Keratinocyte (primary cell): ENCODE measurements at places on chromosomes 16 and 17.

- no peak for DNase-seq
Observed at GRCh38 chr17:7589204-7589868, 558 bp downstream of the SOX15 start.

- no peak for DNase-seq
Observed at GRCh38 chr17:76272541-76273444, 7.6 kb downstream of the UBALD2 start.

DNA sequence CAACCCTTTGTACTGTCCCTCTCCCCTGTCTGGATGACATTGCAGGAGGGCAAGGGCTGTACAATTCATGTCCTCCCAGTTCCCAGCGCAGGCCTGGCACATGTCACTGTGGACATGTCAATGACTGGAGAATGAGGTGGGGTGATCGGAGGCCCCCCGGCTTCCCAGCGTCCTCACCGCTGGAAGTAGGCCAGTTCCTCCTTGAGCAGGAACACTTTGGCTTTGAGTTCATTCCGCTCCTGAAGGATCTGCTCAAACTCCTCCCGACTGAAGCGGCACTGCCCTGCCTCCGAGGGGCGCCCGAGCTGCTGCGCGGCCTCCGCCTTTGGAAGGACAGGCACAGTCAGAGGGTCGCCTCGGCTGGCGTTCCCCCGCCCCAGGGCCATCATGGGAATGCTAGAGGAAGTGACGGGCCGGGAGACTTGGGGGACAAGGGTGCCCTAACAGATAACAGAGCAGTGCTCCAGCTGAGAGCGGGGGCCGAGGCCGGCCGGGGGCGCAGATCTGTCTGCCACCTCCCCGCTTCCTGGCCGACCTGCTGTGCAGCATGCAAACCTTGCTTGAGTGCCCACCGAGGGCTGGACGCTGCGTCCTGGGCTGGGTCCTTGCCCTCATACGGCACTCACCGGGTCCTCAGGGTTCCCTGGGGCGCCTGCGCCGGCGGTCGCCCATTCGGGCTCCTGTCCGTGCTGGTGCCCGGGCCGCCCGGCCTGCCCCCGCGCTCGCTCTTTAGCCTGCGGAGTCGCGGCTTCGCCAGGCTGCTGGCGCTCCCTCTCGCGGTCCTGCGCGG is 1.3 kb downstream of the RILP start:
- no peak for DNase-seq

GRCh38 chr16:76213860-76214259 is 63.3 kb upstream of the CNTNAP4 start:
- DNase-seq: no peak

DNA sequence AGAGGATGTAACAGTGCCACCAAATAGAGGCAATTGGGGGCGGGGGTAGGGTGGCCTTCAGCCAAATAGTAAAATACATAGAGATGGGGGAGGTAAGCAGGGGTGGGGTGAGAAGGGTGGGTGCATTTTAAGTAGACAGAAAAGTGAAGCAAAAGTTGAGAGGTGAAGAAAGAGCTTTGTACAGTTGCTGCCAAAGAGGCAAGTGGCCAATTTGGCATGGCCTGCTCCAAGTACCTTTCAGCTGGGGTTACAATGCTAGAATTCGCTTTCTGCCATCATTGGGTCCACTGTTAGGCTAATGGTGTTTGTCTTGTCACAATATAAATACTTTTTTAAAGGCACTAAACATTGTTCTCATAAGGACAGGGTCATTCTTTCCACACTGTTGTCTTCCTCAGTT is 5.2 kb upstream of the TMEM97 start:
- DNase-seq: no peak

GRCh38 chr16:74605746-74606520 is 981 bp downstream of the GLG1 start:
- DNase-seq: no peak

GRCh38 chr17:83099570-83100181 is 20.3 kb downstream of the METRNL start:
- DNase-seq: no peak

DNA sequence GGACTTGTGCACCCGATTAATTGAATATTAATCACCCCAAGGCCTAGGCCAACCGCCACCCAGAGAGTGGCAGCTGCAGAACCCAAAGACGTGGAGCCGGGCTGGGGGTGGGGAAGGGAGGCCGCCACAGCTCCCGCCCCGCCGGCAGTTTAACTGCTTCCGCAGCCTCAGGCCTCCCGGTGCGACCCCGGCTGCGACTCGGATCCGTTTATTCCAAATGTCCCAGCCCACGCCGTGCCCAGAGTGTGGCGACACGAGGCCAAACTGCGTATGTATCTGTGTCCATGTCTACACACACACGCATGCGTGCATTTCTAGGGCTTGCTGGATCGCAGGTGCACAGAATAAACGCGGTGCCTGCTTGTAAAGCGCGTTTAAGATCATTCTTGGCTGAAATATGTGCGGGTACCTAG is 802 bp upstream of the TOB1 start:
- no peak for DNase-seq

DNA sequence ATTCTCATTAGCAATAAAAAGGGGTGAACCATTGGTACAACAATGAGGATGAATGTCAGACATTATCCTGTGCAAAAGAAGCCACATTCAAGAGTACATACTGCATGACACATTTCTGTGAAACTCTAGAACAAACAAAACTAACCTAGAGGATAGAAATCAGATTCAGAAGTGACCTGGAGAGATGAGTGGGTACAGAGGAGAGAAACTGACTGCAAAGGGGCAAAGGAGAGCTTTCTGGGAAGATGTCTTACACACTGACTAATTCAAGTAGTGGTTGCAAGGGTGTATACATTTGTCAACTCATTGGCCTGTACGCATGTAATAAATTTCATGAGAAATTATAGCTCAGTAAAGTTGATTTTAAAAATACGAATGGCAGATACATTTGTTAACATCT is 115.6 kb downstream of the GAS7 start:
- no peak for DNase-seq

DNA sequence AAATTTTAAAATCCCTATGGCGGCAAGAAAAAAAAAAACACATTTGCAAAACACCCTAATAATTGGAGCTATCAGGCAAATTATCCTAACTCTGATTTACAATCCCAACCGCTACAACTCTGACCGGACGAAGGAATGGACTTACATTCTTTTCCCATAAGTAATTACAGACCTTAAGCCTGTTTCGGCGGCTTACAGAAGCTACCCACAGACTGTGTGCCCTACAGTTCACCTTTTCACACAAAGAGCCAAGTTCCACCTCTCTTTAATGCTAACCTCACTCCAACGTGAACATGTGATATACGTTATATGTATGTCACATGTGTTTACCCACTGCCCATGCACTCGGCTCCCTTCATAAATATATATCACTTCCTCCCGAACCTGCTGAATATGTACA is 8.7 kb upstream of the MEAK7 start:
- no peak for DNase-seq

DNA sequence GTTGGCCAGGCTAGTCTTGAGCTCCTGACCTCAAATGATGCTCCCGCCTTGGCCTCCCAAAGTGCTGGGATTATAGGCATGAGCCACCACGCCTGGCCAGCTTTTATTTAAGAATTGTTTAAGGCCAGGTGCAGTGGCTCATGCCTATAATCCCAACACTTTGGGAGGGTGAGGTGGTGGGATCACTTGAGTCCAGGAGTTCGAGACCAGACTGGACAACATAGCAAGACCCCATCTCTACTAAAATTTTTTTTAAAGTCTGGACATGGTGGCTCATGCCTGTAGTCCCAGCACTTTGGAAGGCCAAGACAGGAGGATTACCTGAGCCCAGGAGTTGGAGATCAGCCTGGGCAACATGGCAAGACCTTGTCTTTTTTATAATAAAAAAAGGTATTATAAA is 5.2 kb downstream of the PLXDC1 start:
- no peak for DNase-seq

GRCh38 chr16:12160249-12160648 is 183.7 kb downstream of the SNX29 start:
- DNase-seq: no peak

DNA sequence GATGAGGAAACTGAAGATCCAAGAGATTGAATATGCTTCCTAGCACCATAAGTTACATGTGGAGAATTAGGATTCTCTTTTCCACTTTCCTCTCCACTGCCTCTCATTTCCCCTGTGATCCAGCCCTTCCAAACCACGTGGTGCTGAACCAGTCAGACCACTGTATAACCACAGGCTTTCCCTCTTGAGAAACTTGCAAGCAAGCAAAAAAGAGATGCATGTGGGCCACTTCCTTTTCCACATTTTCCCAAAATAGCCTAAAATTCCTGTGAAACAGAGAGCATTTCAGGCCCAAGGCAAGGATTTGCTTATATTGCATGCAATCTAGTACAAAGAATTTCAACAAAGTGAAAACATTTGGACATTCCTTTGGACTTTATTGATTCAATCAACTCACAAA is 59.3 kb upstream of the KSR1 start:
- no peak for DNase-seq

DNA sequence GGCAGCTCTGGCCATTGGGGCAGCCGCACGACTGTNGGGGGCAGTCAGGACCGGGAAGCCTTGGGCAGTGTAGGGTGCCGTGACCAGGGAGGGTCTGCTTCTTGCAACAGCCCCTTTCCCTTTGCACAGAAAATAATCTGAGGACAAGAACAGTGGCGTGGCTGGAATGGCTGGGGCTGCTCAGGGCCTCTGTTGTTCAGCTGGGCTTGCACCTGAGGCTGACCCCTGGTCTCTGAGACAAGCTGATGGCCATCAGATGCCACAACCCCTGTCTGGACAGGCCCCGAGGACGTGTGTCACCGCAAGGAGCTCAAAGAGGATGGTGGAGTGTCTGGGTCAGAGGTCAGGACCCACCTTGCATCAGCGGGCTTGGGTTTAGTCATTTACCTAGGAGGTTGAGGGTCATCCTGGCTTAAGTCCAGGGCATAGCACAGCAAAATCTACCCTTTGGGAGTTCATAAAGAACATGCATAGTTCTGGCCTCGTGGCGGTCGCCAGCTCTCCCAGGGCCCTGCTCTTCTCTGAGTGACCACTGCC is 46.9 kb downstream of the METRNL start:
- no peak for DNase-seq

GRCh38 chr17:60754057-60754604 is 76.5 kb downstream of the BCAS3 start:
- DNase-seq: no peak

DNA sequence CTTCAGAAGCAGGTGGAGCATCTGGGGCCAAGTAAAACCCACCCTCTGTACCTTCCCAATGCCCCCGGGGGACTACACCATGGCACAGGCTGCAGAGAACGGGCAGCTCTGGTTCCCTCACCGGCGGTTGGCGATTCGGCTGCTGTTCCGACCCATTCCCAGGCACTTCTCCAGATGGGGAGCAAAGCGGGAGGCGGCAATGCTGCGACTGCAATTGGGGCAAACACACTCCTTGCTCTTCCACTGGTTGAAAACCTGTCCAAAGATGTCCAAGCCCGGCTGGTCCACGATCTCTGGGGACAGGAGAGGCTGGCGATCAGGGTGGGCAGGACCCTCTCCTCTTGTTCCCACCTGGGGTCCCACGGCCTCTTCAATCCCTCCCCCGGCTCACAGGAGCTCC is 2.6 kb downstream of the ATXN7L3 start:
- no peak for DNase-seq
